ENCODE measurements at places on chromosomes 4 and X.

DNA sequence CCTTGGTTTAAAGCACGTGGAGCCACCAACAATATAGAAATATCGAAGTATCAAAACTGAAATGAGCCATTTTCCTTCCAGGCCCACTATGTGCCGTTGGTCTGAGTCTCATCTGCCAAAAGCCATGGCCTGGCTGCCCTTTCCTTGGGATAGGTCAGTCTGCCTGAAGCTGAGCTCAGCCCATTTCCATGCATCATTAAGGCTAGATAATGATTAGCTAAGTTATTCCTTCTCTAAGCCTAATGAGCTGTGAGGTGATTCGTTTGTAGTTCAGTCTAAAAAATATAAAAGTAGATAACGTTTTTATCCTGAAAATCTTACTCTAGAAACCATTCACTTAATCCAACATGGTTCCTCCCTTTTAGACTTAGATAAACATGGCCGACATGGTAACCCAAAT lies 936.2 kb upstream of the LCORL start:
- H3K4me1 ChIP-seq, result no peaks in the 10 kb centered on the region
- H3K36me3 ChIP-seq, result no peaks in the 10 kb centered on the region
- H3K4me3 ChIP-seq, result no peak overlapping the region
- no peaks in the 10 kb centered on the region for H3K27me3 ChIP-seq

DNA sequence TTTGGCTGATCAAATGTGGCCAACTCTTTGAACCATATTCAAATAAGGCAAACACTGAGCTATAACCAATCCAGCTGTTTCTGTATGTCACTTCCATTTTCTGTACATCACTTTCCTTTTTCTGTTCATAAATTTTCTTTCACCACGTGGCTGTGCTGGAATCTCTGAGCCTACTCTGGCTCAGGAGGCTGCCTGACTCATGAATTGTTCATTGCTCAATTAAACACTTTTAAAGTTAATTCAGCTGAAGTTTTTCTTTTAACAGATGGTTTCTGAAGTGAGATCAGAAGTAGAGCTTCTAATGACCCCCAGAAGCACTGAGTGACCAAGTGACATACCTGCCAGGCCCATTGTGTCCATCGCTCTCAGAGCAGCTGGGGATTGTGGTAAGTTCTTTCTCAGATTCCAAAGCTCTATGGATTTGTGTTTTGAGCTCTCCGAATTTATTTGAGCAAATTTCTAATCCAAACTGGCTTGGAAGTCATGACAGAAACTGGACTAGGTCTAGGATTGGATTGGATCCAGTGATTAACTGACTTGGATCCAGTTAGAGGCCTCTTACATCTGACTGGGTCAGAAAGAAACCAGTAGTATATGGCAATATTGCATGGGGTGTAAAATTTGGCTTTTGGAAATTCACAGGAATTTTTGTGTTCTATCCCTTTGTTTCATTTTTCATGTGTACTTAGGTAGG lies 121.2 kb upstream of the BANK1 start:
- H3K4me1 ChIP-seq, result no peaks in the 10 kb centered on the region
- no peaks in the 10 kb centered on the region for H3K27me3 ChIP-seq
- no peak overlapping the region for H3K27ac ChIP-seq

DNA sequence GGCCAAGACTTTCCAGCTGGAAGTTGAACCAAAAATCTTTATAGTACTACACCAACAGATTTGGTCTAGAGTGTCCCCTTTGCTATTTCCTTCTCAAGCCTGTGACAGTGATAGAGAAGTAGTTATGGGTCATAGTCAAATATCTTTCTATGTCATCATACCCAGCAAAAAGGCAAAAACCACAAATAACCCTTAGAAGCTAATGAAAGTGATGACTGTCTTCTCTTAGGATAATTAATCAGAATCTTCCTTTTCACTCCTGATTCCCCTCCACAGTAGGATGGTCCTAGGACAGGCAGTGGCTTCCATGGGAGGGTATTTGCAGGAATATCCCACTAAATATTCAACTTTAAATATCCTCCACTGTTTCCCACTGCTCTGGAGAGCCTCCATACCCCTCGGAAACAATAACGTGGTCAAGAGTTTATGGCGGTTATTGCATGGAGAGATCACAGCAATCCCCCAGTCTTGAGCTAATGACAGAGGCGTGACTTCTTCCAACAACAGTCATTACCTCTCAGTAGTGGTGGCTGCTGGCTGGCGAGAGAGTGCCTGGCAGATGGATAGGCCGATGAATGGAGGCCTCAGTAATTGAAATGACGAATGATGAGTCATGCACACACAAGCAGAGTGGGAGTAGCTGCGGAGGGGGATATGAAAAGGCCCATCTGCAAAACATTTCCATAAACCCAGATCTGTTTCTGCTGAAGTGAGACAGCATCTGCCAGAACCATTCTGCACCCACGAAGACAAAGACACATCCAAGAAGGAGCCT lies 154.9 kb downstream of the STK32B start:
- H3K36me3 ChIP-seq, result no peaks in the 10 kb centered on the region
- H3K27ac ChIP-seq, result no peak overlapping the region
- H3K27me3 ChIP-seq, result no peaks in the 10 kb centered on the region
- H3K4me3 ChIP-seq, result no peak overlapping the region

DNA sequence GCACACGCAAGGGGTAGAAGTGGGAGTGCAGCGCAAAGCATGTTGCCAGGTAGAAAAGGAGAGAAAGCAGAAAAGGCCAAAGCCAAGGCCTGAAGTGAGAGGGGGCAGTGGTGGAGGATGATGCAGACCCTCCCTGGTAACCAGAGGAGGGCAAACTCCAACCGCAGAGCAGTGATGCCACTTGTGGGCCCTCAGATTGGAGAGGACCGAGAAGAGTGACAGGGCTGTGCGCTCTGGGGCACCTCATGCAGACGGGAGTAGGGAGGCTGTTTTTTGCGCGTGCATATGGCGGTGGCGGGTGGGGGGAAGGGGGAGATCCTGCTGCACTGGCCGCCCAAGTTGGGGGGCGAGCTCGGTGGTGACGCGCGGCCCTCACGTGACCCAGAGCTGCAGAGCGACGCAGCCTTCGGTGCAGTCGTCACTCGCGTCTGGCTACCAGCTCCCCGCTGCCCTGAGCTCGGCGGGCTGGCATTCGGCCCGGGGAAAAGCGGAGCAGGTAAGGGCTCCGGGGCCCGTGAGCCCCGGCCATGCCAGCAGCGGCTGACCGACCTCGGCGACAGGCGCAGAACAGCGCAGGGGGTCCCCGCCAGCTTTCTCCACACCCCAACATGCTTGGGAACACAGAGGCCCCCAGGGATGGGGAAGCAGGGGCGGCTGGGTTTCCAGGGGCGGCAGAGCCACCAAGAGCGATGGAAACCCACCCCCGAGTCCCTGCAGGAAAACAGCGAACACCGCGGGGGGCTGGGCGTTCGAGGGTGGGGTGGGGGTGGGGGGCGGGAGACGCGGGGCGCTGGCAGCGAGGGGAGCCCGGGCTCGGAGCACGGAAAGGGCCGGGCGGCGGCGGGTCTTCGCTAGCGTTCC lies at the start of gene BEX3:
TSS of gene BEX3 (plus strand) at position 421 of the 861 bp plus-strand sequence. CDS start 984 bp downstream, outside the sequence.
- H3K4me3 ChIP-seq, result peak within 1 kb of the TSS; percentile 31
- H3K36me3 ChIP-seq, result no peaks in the 10 kb centered on the region

DNA sequence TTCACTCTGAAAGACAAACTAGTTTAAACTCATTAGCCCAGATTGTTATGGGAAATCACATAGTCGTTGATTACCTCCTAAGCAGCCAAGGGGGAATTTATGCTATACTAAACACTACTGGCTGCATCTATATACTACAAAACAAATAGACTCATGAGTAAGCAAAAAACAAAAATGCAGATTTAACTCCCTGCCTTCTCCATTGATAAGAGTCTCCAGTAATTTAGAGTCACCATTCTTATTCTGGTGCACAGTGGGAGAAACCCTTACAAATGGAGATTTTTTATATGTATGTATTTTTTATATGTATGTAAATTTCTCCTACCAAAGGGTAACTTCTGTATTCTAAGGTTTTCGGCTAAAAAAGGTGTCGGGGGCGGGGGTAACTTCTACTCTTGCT lies 126.6 kb downstream of the PLS3 start:
- no peaks in the 10 kb centered on the region for H3K27me3 ChIP-seq
- no peaks in the 10 kb centered on the region for H3K36me3 ChIP-seq
- no peaks in the 10 kb centered on the region for H3K4me1 ChIP-seq
- no peak overlapping the region for H3K27ac ChIP-seq

DNA sequence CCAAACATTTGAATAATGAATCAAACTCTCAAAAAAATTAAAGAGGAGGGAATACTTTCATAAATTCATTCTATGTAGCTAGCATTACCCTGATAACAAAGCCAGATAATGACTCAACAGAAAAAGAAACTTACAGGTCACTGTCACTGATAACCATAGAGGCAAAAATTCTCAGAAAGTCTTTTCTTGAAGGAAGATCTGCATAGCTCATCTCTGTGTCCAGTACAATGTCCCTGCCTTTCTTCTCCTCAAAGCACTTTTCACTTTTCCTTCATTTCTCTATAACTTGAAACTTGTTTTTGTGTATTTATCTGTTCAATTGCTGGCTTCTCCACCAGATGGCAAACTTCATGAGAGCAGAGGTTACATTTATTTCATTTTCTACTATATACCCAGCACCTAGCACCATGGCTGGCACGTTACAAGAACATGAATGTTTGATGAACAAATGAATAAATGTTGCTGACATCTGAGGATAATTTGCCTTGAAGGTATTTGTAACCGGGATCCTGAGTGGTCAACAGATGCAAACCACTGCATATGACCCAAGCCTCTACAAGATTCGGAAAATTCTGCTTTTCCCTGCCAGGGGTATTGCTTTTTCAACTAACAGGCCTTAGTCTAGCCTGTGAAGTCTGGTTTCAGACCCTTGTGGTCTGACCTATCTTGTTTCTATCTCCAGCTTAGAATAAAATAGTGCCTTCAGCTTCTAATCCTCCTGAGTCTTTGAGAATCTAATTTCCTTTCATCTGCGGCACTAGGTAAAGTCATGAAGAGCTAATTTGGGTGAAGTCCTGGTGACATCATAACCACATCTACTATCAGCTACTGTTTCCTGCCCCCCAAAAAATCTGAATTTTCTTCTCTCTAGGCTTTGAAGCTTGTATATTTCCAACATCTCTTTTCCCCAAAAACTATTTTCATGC lies 52.5 kb upstream of the ANTXR2 start:
- DNase-seq, result peak; percentile 42
- no peaks in the 10 kb centered on the region for H3K27me3 ChIP-seq
- no peaks in the 10 kb centered on the region for H3K36me3 ChIP-seq
- H3K4me3 ChIP-seq, result no peak overlapping the region
- no peak overlapping the region for H3K27ac ChIP-seq

- H3K36me3 ChIP-seq, result no peaks in the 10 kb centered on the region
- no peak within 1 kb of the TSS for H3K27ac ChIP-seq
- no peaks in the 10 kb centered on the region for H3K27me3 ChIP-seq
- no peak within 1 kb of the TSS for H3K4me3 ChIP-seq
- DNase-seq, result no peak
Measured at GRCh38 chrX:155997436-155997835, at the start of gene IL9R. Gene IL9R, plus strand, starts transcription at chrX:155997696. Its CDS starts 64 bp downstream, at chrX:155997760.

GRCh38 chr4:77010841-77011354 lies 61.3 kb downstream of the SEPTIN11 start:
- no peak overlapping the region for H3K4me3 ChIP-seq
- peaks cover 1% of the 10 kb centered on the region for H3K36me3 ChIP-seq
- peaks cover 21% of the 10 kb centered on the region for H3K4me1 ChIP-seq
- DNase-seq, result no peak
- H3K27me3 ChIP-seq, result no peaks in the 10 kb centered on the region

- H3K4me3 ChIP-seq, result no peak overlapping the region
- no peak for DNase-seq
Measured at GRCh38 chr4:4356106-4357041, 30.5 kb upstream of the NSG1 start.

GRCh38 chrX:110462957-110463356 lies 104.3 kb downstream of the RTL9 start:
- H3K27ac ChIP-seq, result no peak overlapping the region
- H3K4me1 ChIP-seq, result no peaks in the 10 kb centered on the region
- no peaks in the 10 kb centered on the region for H3K27me3 ChIP-seq
- no peaks in the 10 kb centered on the region for H3K36me3 ChIP-seq

GRCh38 chr4:12580787-12581186 lies 903.4 kb downstream of the RAB28 start:
- H3K27ac ChIP-seq, result no peak overlapping the region
- no peaks in the 10 kb centered on the region for H3K4me1 ChIP-seq
- DNase-seq, result no peak
- H3K36me3 ChIP-seq, result no peaks in the 10 kb centered on the region

- H3K27me3 ChIP-seq, result no peaks in the 10 kb centered on the region
- no peaks in the 10 kb centered on the region for H3K36me3 ChIP-seq
- DNase-seq, result no peak
Measured at GRCh38 chrX:117689956-117690355, 426.7 kb downstream of the KLHL13 start.

DNA sequence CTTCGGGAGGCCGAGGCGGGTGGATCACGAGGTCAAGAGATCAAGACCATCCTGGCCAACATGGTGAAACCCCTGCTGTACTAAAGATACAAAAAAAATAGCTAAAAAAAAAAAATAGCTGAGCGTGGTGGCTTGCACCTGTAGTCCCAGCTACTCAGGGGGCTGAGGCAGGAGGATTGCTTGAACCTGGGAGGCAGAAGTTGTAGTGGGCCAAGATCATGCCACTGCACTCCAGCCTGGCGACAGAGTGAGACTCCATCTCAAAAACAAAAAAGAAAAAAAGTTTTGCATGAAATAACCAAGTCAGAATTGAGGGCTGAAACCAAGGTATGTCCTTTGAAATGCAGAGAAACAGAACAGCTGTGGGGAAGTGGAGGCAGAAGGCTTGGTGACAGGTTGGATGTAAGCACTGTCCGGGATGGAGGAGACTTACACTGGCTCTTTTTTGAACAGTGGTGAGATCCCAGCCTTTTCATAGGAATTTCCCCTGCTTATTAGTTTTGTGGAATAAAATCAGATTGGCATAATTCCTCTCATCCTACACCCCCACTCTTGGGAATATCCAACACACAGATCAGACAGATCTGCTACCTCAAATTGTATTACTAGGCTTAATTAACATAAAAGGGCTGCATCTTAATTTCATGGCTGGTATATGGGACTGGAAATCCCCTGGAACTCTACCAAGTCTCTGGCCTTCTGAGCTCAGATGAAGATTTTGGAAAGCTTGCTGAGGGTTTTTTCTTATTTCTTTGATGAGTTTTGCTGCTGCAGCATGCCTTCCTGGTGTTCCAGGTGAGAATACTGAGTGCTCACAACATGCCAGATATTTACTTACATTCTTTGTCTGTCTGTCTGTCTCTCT lies 18.8 kb upstream of the C4orf36 start:
- H3K4me3 ChIP-seq, result no peak overlapping the region
- H3K4me1 ChIP-seq, result peaks cover 56% of the 10 kb centered on the region
- peak overlapping the region; percentile 30 for H3K27ac ChIP-seq
- no peak for DNase-seq

- H3K4me3 ChIP-seq, result no peak overlapping the region
- H3K27ac ChIP-seq, result no peak overlapping the region
- H3K27me3 ChIP-seq, result no peaks in the 10 kb centered on the region
- H3K4me1 ChIP-seq, result no peaks in the 10 kb centered on the region
Measured at GRCh38 chr4:79381161-79381560, 26.9 kb downstream of the GK2 start.

- no peak for DNase-seq
- no peaks in the 10 kb centered on the region for H3K27me3 ChIP-seq
- H3K4me3 ChIP-seq, result no peak overlapping the region
- H3K36me3 ChIP-seq, result no peaks in the 10 kb centered on the region
- no peak overlapping the region for H3K27ac ChIP-seq
Measured at GRCh38 chrX:155983326-155983725, 14.2 kb upstream of the IL9R start.
